ENCODE measurements at places on chromosomes 7 and 10. TPM values are rescaled to one million over a fixed set of nuclear protein-coding genes. Genes with fewer than 3 reads are reported as not detected.

The CPN1 gene
- not detected for total RNA-seq

The FAM241B gene
- 0.19 TPM for total RNA-seq

The ADAM8 gene
- total RNA-seq, result 0.85 TPM

The SYT15B gene
- 0.28 TPM for total RNA-seq
